Renal pelvis (tissue), 12 donors: ENCODE measurements at places on chromosomes 1 and 21. TPM values are rescaled to one million over a fixed set of nuclear protein-coding genes. Genes with fewer than 3 reads are reported as not detected.

The S100B gene
- polyA plus RNA-seq: 1.7 TPM

- DNase-seq: no peak
Measured at GRCh38 chr1:9078015-9078751, 8.7 kb upstream of the SLC2A5 start.

The LYPD8 gene
- polyA plus RNA-seq: not detected

- DNase-seq: no peak
Measured at GRCh38 chr1:24874611-24875234, 55.4 kb downstream of the RUNX3 start.

DNA sequence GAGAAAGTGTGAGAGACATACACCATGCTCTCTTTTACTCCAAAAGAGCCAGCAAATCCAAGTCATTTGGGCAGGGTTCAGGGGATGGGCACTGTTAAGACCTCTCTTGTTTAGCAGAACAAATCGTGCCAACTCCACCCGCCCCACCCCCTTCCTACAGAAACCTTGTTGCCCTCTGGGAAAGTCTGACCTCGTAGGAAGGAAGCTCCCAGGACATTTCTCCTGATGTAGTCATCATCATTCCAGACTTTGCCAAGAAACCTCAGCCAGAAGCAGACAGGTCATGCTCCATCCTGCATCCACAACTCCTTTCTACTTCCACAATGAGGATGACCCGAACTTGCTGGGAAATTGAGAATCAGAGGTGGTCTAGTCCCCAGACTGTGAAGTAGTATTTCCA, 57.7 kb downstream of the UBE2T start:
- no peak for DNase-seq
